ENCODE measurements at places on chromosomes 5 and 9. TPM values are rescaled to one million over a fixed set of nuclear protein-coding genes. Genes with fewer than 3 reads are reported as not detected.

SLC23A1 gene
- total RNA-seq, result not detected

OBP2A gene
- not detected for total RNA-seq

C5orf52 gene
- not detected for total RNA-seq

GRXCR2 gene
- not detected for total RNA-seq
